ENCODE measurements at places on chromosomes 5 and 9. TPM values are rescaled to one million over a fixed set of nuclear protein-coding genes. Genes with fewer than 3 reads are reported as not detected.

Gene CDKN2A
- total RNA-seq, result 3.1 TPM

Gene PCDHA10
- total RNA-seq, result 1.9 TPM

Gene OR1K1
- not detected for total RNA-seq

Gene LRRC19
- total RNA-seq, result not detected

Gene SLC6A18
- not detected for total RNA-seq

Gene ZCCHC10
- 18.4 TPM for total RNA-seq

Gene TTC16
- not detected for total RNA-seq

Gene EXOC3
- total RNA-seq, result 51.3 TPM

Gene FOXD4L3
- total RNA-seq, result not detected

Gene NOXA1
- 2.0 TPM for total RNA-seq

Gene TSSK1B
- not detected for total RNA-seq

Gene SPATA31D4
- not detected for total RNA-seq
